Activated naive CD4-positive, alpha-beta T cell treated with anti-CD3 and anti-CD28 coated beads, Interleukin-2, amount 50 U/mL, for 72 hours (primary cell): ENCODE measurements at places on chromosomes 3 and 15. TPM values are rescaled to one million over a fixed set of nuclear protein-coding genes. Genes with fewer than 3 reads are reported as not detected.

ERICH6 gene
- total RNA-seq: not detected

- DNase-seq: no peak
Observed at GRCh38 chr3:66431494-66431893, 69.3 kb downstream of the LRIG1 start.

FAM227B gene
- total RNA-seq: 3.0 TPM

- no peak for DNase-seq
Observed at GRCh38 chr15:66524838-66525237, 19.7 kb downstream of the ZWILCH start.

DNA sequence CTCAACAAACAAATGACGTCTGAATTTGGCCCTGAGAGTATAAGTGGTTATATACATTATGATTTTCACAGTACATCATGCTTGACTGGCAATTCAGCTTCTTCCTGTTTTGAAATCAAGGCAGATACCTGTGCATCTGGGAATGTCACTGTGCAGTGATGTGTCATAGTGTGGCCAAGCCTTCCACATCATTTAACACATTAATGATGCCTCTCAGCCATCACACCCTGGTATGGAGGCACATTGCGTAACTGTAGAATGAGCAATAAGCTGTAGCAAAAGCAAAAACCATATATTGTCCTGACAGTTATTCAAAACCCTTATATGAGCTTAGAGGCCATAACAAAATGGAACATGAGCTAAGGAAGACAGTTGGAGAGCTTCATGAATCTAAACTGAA is 246.0 kb downstream of the EPHA3 start:
- no peak for DNase-seq

TNFSF10 gene
- 32.7 TPM for total RNA-seq

ARGFX gene
- total RNA-seq: not detected

DNA sequence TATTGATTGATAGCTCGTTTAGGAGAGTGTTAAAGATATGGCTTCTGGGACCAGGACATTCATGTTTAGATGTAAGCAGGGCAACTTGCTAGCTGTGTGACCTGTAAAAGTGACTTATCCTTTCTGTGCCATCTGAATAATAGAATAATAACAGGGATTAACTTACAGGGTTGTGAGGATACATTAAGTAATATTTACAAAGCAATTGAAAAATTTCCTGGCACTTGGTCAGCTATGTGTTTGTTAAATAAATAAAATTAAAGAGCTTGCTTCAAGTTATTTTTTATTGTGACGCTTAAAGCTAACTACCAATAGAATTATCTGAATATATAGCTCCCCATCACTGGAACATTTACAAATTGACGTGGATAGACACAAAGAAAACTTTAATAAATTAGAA is 287.9 kb upstream of the CDIN1 start:
- DNase-seq: no peak

STRIT1 gene
- not detected for total RNA-seq

EFCC1 gene
- not detected for total RNA-seq

DNA sequence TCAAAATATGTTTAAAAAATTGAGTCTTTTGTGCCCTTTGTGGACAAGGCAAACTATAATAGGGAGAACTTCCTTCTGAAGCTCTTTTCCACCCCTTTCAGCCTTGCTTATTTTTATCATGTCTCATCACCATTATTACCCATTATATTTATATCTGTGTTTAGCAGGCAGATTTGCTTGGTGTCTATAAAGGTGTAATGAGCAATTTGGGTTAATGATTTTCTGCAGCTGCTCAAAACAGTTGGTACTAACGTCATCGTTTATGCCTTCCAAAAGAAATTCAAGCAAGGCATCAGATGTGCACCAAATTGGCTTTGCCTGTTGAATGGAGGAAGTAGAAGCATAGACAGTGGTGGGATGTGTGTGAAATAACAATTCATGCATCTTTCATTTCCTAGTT is 483.7 kb upstream of the SGO1 start:
- no peak for DNase-seq

GRCh38 chr3:156535798-156536197 is 19.1 kb downstream of the SSR3 start:
- DNase-seq: no peak

CCDC54 gene
- total RNA-seq: not detected

LIPC gene
- 0.64 TPM for total RNA-seq

- DNase-seq: no peak
Observed at GRCh38 chr3:70464876-70465275, 152.4 kb upstream of the MDFIC2 start.

RPP14 gene
- total RNA-seq: 14.7 TPM

- DNase-seq: no peak
Observed at GRCh38 chr3:38136393-38136776, 542 bp downstream of the ACAA1 start.

TMC3 gene
- not detected for total RNA-seq

GRCh38 chr3:179196098-179196497 is 47.9 kb downstream of the PIK3CA start:
- no peak for DNase-seq
